ENCODE measurements at places on chromosomes 7 and 10. TPM values are rescaled to one million over a fixed set of nuclear protein-coding genes. Genes with fewer than 3 reads are reported as not detected.

The GBX1 gene
- not detected for total RNA-seq

The INTS1 gene
- total RNA-seq: 114 TPM

The CFAP43 gene
- total RNA-seq: not detected

The ENKUR gene
- 0.30 TPM for total RNA-seq

The NEBL gene
- 0.83 TPM for total RNA-seq

The HSPA12A gene
- total RNA-seq: 0.30 TPM

The OR2A12 gene
- not detected for total RNA-seq

The VPS41 gene
- total RNA-seq: 79.8 TPM

The TMEM273 gene
- 3.7 TPM for total RNA-seq

The HOXA9 gene
- 62.9 TPM for total RNA-seq

The WDR11 gene
- 58.9 TPM for total RNA-seq

The CDHR1 gene
- total RNA-seq: 0.14 TPM

The FLNC gene
- total RNA-seq: 81.8 TPM

The XPNPEP1 gene
- 87.3 TPM for total RNA-seq

The BTRC gene
- total RNA-seq: 19.7 TPM

The UCMA gene
- total RNA-seq: not detected

The WEE2 gene
- not detected for total RNA-seq
